ENCODE measurements at places on chromosomes 6 and 20.

DNA sequence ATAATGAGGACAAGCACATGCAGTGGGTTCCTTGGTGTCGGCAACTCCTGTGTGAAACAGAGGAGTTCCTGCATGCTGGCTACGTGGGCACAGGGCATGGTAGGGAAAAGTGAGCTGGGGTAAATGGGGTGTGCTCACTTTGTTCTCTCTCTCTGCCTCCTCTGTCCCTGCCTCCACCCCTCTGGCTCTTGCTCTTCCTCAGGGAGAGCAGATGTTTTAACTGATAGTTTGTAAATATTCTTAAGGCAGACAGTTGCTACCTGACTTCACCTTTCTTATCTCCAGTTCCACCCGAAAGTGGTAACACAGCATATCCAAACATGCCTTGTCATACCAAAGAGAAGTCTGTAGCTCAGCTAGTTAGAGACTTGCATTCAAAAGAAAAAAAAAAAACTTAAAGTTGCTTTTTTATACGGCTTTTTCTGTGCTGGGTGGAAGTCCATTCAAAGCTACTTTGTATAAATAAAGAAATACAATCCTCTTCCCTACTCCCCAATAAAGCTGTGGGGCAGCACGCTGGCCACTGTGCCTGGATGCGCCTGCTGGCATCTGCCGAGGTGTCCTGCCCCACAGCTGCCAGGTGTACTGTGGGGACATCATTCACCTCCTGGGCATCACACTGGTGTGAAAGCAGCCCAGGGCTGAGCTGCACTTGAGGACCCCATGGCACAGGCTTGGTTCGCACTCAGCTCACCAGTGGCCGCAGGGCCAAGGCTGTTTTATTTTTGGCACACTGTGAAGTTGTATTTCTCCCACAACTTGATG is 93.6 kb downstream of the FOXC1 start:
- DNase-seq: no peak

DNA sequence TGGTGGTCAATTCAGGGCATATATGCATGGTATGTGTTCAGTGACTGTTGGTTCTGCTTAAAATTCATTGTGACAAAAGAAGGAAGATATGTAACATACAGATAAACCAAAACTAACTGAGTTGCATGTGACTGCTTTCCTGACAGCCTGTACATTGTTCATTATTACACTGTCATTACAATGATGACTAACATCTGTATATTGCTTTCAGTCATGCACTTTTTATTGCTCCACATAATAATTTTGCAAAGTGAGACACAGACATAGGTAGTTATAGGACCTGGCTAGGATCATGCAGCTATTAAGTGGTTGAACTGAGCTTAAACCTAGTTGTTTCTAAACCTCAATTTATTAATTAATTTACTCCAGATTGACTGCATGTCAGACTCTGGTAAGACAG is 703.2 kb downstream of the HDGFL1 start:
- DNase-seq: no peak

GRCh38 chr20:49713753-49714712 is at the start of gene B4GALT5:
TSS of gene B4GALT5 (minus strand) at chr20:49713878. CDS start at chr20:49713690, 188 bp downstream.
- peak; percentile 61 for DNase-seq

DNA sequence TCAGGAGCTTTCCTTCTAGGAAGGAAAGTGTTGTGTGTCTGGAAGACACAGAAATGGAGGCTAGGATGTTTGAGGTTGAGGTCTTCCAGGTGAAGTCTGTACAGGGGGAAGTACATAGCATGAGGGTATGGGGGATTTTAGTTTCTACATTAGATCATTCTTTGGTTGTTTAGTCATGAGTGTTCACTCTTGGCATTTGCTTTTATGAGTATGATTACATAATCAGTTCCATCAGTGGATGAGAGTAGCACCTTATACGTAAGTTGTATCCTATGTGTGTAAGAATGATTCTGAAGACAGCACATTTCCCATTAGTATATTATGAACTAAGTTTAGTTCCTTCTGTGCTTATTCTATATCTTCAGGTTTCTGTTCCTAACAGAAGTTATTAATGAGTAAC is 1.9 kb downstream of the CDYL start:
- no peak for DNase-seq

GRCh38 chr20:57809661-57810172 is 99.9 kb upstream of the PMEPA1 start:
- DNase-seq: no peak

DNA sequence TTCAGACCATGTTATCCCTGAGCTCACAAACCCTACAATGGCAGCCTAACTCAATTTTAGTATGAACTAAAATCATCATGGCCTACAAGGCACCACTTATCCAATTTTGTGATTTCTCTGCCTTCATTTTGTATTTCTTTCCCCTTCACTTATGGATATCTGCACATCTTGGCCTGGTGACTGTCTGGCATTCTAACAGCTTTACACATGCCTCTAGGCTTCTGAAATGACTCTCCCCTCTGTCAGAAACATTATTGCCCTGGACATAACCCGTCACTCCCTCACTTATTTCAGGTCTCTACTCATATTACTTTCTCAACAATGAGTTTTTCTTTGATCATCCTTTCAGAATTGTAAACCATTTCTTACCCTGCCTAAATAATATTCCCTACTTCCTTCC is 89.2 kb upstream of the THEMIS start:
- no peak for DNase-seq

DNA sequence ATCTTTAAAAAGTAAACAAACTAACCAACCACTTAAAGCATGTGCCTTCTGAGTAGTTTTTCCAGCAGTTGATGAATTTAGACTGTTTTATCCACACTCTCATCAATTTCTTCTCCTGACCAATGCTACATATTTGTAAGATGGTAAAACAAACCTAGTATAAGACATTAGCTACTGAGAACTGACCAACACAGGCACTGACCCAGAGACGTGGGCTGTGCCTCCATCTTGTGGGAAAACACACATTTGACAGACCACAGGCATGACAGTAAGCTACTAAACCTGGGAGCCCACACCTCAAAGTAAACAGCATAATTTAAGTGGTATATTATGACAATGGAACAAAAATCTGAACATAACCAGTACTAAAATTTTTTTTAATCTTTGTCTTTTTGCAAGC is 121.4 kb upstream of the NRSN1 start:
- no peak for DNase-seq

- DNase-seq: no peak
Observed at GRCh38 chr20:31638317-31638716, 605 bp downstream of the COX4I2 start.

DNA sequence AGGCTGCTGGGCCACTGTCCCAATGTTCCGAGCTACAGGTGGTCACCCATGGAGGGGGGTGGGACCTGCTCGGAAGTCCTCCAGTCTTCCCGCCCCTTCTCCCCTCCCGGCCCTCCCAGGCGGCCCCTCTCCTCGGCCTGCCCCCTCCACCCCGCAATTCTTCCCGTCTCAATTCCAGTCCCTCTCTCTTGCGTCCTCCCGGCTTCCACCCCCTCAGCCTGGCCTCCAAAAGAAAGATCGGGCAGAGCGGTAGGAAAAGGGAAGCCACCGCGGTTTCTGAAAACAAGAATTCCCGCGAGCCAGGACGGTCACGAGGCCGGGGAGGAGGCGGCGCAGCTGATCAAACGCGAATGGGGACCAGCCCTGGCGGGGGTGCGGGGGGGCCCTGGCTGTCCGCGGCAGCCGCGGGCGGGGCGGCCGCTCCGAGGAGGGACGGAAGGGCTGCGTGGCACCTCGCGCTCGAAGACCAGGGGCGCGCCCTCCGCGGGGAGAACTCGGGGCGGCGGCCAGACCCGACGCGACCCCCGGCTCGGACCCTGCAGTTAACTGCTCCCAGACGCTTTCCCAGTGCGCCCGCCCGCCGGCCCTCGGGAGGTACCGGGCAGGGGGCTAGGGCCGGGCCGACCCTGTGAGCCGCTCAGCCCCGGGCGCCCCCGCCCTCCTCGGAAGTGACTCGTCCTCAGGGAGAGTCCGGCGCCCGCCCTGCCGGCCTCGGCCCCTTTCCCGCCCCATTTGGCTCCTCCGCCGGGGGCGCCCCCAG is 1.0 kb downstream of the PXDC1 start:
- DNase-seq: no peak

- no peak for DNase-seq
Observed at GRCh38 chr20:62288535-62289105, 14.2 kb upstream of the ADRM1 start.

DNA sequence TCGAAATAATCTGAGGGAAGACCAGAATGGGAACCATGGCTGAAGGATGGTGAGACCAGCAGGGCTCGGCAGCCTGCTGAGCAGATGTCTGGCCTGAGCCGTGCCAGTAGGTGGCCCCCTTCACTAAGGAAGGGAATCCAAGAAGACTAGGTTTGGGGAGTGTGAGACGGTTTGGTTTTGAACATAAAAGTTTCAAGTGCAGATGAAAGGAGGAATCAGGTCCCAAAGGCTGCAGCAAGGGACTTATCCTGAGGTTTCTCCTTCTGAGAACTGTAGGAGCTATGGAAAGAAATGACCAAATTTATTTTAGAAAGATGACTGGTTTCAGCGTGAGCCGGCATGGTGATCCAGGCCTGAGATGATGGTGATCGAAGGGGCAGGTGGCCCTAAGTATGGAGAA is 4.6 kb upstream of the OSER1 start:
- peak; percentile 66 for DNase-seq

DNA sequence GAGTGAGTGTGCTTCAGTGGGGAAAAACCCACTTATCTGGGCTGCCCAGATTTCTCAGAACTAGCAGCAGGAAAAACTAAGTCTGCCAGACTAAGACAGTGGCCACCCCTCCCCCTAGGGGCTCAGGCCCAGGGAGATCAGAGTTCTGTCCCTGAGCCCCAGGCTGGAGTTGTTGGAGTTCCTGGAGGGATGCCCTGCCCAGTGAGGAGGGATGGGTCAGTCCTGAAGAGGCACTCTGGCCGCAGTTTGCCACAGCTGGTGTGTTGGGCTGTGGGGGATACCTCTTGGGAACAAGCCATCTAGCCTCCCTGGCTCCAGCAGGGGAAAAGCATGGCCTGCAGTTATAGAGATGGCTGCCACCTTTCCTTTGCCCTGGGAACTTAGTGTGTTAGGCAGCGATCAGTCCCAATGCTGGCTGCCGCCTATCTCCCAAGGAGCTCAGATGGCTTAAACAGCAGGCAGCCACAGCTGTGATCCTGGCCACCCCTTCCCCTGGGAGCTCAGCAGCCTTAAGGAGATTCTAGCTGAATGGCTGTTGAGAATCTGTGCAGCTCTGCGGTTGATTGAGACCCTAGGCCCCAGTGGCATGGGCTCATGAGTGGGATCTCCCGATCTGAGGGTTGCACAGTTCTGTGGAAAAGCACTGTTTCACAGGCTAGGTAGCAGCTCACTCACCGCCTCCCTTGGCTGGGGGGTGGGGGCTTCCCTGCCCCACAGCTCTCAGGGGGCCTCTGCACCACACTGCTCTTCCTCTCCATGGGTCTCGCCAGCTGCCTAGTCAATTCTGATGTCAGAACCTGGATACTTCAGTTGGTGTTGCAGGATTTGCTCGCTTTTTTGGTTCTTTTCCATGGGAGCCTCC is 13.2 kb downstream of the SIRPG start:
- no peak for DNase-seq

All from activated T-cell treated with anti-CD3 and anti-CD28 coated beads for 24 hours (primary cell).